ENCODE measurements at places on chromosomes 3 and 15.

GRCh38 chr15:87374339-87374738, 882.2 kb downstream of the NTRK3 start:
- no peak for DNase-seq

DNA sequence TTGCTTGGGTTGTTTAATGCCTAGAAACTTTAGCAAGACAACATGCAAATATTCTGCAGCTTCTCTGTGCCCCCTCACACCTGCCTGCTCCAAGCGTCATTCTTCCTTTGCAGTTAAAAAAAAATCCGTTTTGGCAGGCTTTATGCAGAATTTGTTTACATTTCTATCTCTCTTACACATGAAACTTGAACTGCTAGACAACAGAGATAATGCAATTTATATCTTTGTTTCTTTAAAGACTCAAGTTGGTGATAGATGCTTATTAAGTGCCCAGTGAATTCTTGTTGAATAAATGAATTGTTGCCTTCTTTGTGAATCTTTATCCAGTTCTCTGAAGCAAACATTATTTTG, 53.2 kb downstream of the CHST2 start:
- no peak for DNase-seq

DNA sequence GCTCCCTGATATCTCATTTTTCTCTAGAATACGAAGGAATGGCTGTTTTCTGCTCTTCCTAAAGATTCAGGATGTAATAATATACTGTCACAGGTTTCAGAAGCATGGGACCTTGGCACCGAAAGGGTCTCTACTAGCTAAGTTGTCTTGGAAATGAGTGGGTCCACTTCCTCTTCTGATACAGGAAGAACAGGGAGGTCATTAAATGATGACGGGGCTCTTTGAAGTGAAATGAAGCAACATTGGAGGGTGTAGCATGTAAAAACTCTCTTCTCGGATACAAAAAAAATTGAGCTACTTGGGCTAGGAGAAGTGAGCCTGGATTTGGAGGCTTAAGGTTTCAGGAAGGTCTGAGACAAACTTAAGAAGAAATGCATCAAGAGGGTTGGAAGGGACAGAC, 349.8 kb upstream of the TPRG1 start:
- DNase-seq: no peak

GRCh38 chr3:58167431-58168351, 43.1 kb downstream of the DNASE1L3 start:
- peak; percentile 75 for DNase-seq

- no peak for DNase-seq
These were observed 1.1 kb upstream of the DNAJC13 start for GRCh38 chr3:132416161-132416560.

DNA sequence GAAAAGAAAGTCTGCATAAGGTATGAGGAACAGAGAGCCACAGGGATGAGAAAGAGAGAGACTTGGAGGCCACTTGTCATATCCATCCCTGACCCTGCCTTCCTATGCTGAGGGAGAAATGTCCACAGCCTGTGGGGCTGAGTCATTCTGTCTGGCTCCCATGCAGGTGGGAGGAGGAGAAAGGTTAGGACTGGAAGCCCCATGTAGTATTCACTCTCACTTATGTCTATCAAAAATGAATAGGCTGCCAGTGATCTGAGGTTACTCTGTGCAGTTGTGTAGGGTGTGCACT, 71.3 kb downstream of the RAB11A start:
- peak; percentile 13 for DNase-seq

- DNase-seq: no peak
These were observed 9.3 kb downstream of the GPR160 start for GRCh38 chr3:170047133-170047404.

DNA sequence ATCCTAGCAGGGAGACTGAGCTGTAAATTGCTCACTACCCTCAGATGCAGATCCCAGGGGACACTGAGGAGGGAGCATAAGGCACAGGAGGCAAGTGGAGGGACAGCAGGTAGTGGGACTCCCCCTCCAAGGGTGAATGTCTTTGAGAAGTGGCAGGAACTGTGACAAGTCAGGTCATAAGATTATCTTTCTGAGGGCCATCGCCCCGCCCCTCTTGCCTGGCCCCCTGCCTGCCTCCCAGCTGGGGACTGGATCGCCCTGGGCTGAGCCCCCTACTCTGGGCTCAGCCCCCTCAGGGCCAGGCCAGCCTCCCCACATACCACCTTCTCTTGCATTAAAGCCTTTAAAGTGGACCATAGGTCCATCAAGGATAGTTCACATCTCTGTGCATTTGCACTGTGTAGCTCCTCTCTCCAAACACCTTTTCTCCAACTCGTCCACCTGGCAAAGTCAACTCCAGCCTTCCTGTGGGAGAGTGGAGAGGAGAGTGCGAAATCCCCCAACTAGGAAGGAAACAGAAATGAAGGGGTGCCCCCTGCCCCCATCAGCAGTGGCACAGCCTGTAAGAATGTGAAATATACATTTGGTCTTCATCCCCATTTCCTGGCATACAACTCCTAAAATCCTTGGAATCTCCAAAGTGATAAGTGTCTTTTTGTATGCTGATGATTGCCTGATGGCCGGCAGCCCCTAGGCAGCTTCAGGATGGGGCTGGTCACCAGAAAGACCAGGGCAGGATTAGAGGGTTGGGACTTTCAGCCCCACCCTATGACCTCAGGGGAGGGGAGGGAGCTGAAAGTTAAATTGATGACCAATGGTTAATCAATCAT, 14.7 kb downstream of the PIF1 start:
- DNase-seq: no peak

GRCh38 chr3:25480811-25481210, 52.7 kb downstream of the RARB start:
- no peak for DNase-seq

- DNase-seq: no peak
These were observed 99.6 kb upstream of the UBE2E1 start for GRCh38 chr3:23706111-23706510.

DNA sequence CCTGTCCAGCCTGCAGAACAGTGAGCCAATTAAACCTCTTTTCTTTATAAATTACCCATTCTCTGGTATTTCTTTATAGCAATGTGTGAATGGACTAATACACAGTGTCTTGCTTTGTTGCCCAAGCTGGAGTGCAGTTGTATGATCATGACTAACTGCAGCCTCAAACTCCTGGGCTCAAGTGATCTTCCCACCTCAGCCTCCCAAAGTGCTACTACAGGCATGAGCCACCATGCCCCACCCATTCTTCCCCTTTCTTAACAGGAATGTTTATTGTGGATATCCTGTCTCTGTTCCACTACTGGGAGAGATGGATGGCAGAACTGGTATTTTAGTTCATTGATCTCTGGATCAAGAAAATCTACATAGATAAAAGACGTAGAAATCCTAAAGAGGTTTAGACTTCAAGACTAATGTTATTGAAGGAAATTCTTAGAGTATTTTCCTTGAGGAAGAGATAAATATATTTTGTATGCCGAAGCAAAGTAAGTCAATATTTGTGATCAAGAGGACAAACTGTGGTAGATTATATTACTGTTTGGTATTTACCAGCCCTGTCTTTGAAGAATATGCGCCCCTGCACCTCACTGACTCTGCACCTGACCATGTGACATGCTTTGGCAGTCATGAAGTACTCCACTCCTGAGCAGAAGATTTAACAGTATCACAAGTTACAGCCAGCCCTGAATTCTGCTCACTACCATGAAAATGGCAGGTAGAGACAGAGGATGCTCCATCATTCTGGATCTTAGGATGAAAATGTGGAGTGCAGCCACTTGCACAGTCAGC, 42.9 kb downstream of the UACA start:
- DNase-seq: no peak

DNA sequence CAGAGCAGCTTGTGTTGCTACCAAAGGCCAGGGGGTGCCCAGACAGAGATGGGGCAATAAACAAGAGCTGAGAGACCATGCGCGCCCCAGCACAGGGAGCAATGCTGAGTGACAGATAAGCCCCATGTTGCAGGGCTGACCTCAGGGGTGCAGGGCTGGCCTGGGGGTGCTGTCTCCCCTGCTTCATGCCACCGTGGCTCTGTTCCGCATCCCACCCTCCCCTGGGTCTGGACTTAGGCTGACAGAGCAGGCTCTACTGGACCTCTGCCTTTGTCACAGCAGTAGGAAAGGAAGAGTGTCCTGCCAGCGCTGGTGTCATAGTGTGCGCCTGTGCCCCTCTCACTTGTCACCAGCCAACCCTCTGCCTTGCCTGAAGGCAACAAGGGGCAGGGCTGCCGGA, 67.4 kb upstream of the IQSEC1 start:
- no peak for DNase-seq

DNA sequence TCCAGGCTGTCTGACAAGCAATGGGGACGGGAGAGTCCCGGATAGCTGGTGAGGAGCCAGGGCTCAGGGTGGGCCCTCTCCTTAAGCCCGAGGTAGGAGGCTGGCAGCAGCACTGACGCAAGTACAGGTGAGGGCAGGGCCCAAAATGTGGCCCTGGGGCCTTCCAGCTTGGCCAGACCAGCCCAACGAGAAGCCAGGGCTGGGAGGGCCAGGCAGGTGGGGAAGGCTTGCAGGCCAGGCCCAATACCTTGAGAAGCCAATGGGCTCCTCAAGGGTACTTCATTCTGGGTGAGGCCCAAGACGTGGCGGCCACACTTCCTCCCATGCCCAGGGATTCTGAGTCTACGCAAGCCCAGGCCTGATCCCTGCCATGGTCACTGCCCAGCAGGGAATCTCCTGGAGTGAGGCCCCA, 37.2 kb downstream of the AMOTL2 start:
- DNase-seq: no peak

DNA sequence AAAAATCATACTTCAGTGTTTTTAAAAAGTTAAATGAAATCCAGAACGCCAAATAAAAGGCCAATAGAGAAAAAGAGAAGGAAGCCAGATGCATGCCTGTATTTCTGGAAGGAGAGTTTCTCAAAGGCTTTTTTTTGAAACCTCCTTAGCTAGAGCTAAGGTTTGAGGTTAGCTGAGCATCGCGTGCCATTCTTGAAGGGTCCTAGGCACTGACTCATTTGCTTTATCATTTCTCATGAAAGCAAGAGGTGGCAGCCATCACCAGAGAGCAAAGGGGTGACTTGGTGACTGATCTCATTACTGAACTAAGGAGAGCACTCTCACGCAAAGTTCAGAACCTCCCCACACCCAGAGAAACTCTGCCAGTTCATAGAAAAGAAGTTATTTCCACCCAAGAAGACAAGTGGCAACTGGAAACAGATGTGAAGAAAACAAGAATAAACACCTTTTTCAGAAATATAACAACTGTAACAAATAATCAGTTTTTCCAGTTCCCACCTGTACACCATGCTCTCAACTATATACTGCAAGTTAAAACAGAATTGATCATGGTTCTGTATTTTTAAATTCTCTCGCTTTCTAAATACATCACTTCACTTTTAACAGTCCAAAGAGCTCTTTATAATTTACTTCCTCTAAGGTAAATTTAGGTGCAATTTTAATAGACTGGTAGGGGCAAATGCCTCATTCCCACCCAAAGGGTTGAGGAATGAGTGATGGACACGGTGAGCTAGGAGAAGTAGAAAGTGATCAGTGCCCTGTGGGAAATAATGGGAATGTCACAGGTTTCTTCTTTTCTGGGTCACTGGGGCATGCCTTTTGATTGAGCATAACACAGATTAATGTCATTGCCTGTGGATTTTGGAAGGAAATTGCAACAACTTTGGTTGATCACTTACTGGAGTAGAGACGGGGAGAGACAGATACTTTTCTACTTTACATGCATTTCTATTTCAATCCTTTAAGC, 24.7 kb downstream of the GPR15 start:
- DNase-seq: no peak

GRCh38 chr3:83195243-83195642, 1433.8 kb upstream of the GBE1 start:
- no peak for DNase-seq

GRCh38 chr15:81189583-81190283, 6.9 kb upstream of the IL16 start:
- peak; percentile 99 for DNase-seq

DNA sequence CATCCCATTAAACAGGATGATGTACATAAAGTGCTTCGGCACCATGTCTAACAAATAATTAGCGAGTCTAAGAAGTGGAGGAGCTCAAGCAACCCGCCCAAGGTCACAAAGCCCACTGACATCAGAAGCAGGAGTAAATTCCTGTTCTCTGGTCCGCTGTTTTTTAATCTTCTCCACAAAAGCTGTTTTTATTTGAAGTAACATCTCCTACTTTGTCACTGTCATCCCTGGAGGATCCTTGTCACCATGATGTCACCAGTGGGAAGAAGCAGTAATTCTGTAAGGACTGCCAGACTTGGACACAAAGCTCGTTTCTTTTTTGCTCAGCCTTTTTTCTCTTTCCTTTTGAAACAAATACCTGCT, 216.2 kb downstream of the STT3B start:
- no peak for DNase-seq

DNA sequence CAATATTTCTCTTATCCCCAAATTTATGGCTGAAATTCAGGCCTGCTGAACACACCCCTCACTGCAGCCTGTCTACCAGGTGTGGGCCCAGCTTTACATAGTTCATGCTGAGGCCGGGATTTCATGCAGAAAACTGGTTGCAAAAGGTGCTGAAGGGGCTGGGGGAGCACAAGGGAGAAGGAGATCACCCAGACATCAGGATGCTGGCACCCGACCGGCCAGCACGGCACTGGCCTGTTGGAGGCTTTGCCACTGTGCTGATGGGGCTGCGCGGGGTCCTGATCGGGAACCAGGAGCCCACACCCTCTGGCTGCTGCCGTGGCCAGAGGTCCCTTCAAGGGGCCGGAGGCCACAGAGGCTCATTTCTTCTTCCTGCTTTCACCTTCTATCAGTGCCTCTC, 177.9 kb upstream of the C2CD4B start:
- no peak for DNase-seq

GRCh38 chr15:83695246-83695645, 41.3 kb downstream of the ADAMTSL3 start:
- no peak for DNase-seq

- peak; percentile 83 for DNase-seq
These were observed 43.1 kb downstream of the MTHFS start for GRCh38 chr15:79853492-79854328.

DNA sequence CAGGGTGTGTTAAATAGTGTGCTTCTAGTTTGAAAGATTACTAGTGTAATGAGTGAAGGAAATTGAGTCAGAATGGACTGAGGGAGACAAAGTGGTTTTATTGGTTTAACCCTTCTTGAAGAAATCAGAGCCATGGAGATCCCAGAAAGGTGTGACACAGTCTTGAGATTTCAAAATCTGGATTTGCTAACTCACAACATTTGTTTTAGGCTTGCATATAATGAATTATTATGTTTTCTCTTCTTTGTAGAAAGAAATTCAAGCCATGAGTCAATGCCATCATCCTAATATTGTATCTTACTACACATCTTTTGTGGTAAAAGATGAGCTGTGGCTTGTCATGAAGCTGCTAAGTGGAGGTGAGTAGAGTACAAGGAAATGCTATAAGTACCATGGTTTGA, 25.1 kb downstream of the OXSR1 start:
- DNase-seq: peak; percentile 6

DNA sequence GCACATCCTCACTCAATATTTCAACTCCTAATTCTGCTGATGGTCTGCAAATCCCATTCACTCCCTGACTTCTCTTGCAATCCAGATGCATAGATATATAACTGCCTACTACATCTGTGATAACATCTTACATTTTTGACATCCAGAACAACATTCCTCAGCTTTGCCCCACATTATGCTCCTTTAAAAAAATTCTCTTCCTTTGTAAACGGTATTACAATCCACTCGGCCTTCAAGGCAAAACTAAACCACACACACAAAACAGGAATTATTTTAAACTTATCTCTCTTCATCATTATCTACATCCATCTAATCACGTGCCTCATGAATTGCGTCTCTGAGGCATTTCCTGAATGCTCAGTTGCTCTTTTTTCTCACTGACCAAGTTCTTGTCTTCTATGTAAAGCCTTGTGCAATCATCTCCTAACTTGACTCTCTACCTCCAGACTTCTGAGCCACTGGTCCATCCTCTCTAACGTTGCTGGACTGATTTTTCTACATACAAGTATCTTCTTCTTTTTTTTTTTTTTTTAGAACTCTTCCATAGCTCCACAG, 117.0 kb downstream of the SATB1 start:
- no peak for DNase-seq
